Activated naive CD8-positive, alpha-beta T cell treated with anti-CD3 and anti-CD28 coated beads, Interleukin-2, amount 50 U/mL, for 24 hours (primary cell): ENCODE measurements at places on chromosomes 5 and 9.

DNA sequence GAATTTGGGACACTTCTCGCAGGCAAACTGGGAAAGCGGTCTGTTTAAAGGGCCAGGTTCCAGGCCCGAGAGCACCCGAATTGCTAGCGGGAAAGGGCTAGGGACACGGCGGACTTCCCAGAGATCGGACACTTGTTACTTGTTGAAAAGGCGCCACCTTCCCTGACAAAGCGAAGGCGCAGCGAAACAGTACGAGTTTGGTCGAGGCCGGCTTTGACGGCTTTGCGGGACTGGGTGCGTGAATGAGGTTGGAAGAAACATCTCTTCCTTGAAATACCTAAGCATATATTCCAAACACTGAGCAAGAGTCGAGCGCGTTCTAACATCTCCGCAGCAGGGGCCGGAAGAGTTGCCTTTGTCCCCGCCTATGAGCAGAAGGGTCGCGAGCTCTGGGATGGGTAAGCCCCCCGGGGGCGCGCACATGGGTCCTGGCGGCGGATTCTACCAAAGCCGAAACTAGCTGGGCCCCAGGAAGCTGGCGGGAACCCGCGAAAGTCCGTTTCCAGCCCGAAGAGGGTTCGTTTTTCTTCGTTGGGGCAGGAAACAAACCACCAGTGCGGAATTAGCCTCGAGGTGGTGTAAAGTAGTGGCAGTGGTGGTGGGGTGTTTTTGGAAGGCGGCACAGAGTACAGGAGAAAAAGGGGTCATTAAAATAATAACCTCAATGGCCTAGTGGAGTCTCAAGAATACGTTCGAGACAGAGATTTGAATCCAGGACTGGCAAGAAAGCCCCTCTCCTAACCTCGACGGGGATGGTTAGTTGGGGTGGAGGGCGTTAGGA lies 1.5 kb downstream of the GDNF start:
- no peak for DNase-seq

DNA sequence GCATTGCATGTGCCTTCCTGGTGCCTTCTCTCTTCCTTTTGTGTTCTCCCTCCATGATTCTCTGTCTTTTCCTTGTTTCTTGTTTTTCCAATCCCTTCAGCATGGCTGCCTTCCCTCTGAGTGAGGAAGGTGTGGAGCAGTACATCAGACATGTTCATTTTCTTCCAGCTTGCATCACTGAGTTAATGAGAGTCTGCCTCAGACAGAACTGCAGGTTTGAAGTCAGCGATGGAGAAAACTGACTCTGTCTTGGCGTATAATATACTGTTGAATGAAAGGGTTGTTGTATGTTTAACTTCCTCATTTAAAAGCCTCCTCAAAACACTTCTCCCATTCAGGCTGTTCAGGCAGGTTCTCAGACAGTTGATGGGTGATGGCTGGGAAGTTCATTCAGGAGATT lies 129.3 kb downstream of the KDM4C start:
- DNase-seq = no peak

DNA sequence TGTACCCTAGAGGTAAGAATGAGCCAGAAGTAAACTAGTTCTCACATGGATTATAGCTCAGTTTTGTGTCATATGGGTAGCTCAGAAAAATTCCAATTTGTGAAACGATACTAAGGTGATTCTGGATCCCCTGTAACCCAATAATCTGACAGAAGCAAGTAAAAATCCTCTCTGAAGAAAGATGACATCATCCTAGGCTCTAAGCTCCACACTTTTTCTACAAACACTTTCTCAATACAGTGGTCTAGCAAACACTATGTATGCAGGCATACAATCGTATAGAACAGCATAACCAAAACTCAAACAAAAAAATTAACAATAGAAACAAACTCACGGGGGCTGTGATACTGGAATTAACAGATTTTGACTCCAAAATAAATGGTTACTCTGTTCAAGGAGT lies 26.7 kb upstream of the ZNF169 start:
- no peak for DNase-seq

GRCh38 chr9:87249029-87249428 lies 248.6 kb upstream of the DAPK1 start:
- DNase-seq = no peak

DNA sequence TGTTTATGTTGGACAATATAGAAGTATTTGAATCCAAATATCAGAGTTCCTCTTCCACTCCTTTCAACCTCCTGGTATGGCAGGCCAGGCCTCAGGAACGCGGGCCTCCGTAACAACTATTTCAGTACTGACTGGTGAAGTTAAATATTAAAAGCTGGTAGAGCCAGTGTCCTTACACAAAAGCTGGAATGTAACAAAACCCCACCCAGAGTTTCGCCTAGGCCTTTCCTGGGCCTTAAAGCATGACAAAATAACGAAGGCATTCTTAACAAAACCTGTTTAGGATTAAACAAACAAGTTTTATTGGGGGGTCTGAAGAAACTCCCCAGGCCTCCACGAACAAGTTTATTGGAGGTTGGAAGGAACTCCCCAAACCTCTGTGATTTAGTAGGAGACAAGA lies 61.6 kb upstream of the GNE start:
- no peak for DNase-seq

GRCh38 chr5:80142996-80143395 lies 107.8 kb downstream of the THBS4 start:
- no peak for DNase-seq

GRCh38 chr5:173742432-173742816 lies 126.0 kb upstream of the BOD1 start:
- DNase-seq = no peak
